ENCODE measurements at places on chromosomes 7 and 10.

DNA sequence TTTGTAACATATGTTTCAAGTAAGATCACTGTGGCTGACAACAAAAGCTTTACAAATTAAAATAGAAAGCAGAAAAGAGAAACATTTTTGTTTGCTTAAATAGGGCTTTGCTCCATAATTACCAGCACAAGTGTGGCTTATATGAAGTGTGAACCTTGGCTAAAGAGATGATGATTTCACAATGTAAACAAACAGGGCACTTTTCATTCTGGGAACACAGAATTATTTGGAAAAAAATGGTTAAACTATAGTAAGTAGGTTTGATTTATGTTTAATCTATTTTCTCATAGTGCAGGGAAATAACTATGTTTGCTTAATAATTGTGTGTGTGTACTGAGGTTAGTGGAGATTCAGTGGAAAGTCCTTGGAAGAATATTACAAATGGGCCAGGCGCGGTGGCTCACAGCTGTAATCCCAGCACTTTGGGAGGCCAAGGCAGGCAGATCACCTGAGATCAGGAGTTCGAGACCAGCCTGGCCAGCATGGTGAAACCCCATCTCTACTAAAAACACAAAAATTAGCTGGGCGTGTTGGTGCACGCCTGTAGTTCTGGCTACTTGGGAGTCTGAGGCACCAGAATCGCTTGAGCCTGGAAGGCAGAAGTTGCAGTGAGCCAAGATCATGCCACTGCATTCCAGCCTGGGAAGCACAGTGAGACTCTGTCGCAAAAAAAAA lies 19.1 kb upstream of the OTUD1 start:
- no peak for DNase-seq

DNA sequence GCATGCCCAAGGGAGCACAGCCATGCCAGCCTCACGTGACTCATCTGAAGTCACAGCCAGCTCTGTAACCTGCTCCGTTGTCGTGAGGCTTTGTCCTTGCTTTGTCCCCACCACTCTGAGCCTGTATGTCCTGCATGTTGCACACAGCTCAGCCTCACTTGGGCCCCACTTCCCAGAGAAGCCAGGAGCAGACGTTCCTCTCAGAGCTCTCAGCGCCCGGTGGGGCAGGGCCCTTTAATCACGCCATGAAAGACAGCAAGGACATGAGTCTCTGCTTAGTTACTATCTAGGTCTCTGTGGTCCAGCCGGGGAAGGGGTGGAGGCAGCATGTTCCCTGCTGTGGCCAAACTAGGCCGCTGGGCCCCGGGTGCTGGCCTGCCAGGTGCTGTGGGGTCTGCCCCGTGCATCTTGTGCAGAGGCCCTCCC lies 127.4 kb upstream of the FAM20C start:
- DNase-seq, result no peak

GRCh38 chr7:66877577-66878300 lies 43.3 kb upstream of the TMEM248 start:
- DNase-seq, result peak; percentile 52

- peak; percentile 40 for DNase-seq
These were observed 27.6 kb downstream of the PFKFB3 start for GRCh38 chr10:6230315-6230714.

GRCh38 chr10:32378363-32379317 lies 31.7 kb upstream of the EPC1 start:
- peak; percentile 96 for DNase-seq

- DNase-seq, result no peak
These were observed 50.8 kb downstream of the PIK3CG start for GRCh38 chr7:106915873-106916272.

GRCh38 chr10:29083096-29083495 lies 205.8 kb upstream of the LYZL1 start:
- no peak for DNase-seq

DNA sequence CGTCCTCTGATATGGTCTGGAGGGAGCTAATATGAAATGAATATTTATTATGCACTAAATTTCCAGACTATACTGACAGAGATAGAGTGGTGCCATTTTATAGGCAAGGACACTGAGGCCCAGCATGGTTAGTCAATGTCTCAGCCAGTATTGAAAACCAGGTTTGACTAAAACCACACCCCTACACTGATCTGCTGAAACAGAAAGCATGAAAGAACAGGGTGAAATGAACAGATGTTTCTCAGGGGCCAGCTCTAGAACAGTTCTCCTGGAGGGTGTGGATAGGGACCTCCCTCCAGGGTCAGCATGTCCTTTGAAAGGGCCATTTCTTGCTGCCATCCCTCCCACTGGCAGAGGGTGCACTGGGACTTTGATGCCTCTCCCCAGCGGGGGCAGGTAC lies 700.5 kb downstream of the GRID1 start:
- no peak for DNase-seq

GRCh38 chr7:5396542-5396941 lies 27.1 kb downstream of the TNRC18 start:
- DNase-seq, result peak; percentile 79

DNA sequence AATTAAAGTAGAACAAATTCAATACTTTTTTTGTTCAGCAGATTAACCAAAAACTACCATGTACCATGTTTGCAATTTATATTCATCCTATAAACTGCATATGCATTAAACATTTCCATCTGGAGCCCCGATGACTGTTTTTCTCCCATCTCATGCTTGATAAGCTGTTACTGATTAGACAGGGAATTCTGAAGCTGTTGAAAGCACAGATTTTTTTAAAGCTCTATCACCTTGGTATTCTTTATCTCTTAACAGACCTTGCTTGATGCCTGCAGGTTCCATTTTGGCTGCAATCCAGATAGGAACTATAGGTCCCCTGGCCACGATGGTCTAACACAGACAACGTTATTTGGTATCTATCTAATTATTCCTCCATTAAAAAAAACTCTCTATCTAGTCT lies 961.7 kb downstream of the CNTNAP2 start:
- DNase-seq, result no peak

- DNase-seq, result no peak
These were observed 348.9 kb downstream of the PTPRN2 start for GRCh38 chr7:158238616-158239289.

GRCh38 chr7:486216-486743 lies 33.4 kb downstream of the PDGFA start:
- no peak for DNase-seq

All from OCI-M1 (cell line).